NCI-H1105 treated with DMSO at 0.1 percent for 48 hours (cell line): ENCODE measurements at places on chromosomes 3 and 15.

GRCh38 chr3:42052484-42053351, 38.4 kb upstream of the TRAK1 start:
- no peak for DNase-seq

DNA sequence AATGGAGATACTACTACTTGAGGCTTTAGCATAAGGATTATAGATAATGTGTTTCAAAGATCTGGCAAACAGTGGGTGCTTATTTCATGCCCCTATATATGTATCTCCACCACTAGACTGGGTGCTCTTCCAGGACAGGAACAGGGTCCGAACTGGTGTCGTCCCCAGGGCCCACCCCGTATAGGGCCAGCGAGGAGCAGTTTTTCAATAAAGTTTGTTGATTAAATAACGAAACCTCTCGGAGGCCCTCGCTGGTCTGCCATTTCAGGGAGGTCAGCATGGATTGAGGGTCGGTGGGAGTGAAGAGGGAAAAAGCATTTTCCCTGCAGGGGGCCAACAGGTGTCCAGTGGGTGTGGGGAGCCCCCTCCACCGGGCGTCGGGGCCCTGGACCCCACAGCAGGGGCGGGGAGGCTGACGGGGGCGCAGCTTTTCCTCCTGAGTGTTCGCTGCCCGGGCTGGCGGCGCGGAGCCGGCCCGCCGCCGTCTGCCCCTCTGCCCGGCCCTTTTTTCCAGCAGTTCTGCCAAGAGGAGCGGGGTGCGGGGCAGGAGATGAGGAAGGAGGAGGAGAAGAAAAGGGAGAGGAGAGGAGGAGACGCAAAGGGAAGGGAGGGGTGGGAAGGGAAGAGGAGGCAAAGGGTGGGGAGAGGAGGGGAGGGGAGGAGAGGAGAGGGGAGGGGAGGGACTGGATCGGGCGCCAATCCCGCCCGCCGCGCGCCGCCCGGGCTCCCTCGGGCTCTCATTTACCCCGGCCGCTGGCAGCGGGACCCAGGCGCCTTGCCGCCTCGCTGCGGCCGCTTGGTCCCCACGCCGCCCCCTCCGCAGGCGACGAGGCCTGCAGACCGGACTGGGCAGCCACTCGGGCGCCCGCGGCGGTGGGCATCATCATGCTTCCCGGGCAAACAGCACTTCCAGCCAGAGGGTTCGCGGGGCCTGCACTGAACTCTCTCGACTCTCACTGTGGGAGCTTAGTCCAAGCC, 66.3 kb downstream of the ISG20 start:
- no peak for DNase-seq

DNA sequence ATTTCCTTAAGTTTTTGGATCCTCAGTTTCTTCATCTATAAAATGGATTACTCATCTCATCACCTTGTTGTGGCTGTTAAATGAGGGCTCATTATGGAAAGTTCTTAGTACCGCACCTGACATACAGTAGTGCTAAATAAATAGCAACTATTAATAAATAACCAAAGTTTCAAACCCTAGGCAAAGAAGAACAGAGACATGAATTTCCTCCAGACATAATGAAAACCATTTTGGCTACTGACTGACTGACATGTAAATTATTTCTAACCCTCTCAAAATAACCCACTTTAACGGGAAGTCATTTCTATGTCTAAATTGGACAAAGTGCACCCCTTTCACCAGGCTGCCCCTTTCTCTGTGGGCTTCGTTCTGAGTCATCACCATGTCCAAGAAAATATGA, 17.4 kb upstream of the KLHL6 start:
- no peak for DNase-seq

GRCh38 chr15:29056839-29057450, 171.2 kb downstream of the APBA2 start:
- no peak for DNase-seq

- no peak for DNase-seq
Observed at GRCh38 chr3:31946484-31947081, 34.5 kb downstream of the OSBPL10 start.

GRCh38 chr3:42667523-42668412, 14.3 kb downstream of the ZBTB47 start:
- DNase-seq, result peak; percentile 6

DNA sequence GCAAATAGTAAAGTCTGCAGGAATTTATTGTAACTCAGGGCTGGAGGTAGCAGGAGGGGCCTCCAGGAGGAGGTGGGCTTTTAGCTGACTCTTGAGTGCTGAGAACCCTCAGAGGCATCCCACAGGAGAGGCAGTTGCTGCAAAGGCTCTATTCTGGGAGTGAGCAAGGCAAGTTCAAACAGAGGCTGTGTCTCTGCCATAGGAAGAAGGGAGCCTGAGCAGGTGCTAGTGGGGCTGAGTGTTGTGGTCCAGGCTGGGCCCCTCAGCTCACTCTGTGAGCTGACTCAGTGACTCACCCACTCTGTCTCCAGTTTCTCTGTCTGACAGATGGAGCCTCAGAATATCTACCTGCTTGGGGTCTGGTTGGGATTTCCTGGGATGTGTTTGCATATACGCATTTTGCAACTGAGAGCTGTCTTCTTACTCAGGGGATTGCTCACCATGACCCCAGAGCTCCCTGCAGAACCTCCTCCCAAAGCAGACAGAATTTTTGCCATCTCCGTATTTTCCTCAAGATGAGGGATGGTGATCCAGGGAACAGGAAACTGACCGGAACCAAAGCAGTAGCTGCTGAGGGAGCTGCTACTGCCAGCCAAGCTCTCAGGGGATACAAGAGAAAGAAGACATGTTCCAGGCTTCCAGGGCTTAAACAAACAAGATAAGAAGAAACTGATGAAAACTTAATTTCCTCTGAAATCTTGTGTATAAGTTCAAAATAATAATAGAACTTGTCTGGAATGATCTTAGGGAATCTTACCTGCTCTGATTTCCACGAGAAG, 13.6 kb upstream of the NOX5 start:
- no peak for DNase-seq

DNA sequence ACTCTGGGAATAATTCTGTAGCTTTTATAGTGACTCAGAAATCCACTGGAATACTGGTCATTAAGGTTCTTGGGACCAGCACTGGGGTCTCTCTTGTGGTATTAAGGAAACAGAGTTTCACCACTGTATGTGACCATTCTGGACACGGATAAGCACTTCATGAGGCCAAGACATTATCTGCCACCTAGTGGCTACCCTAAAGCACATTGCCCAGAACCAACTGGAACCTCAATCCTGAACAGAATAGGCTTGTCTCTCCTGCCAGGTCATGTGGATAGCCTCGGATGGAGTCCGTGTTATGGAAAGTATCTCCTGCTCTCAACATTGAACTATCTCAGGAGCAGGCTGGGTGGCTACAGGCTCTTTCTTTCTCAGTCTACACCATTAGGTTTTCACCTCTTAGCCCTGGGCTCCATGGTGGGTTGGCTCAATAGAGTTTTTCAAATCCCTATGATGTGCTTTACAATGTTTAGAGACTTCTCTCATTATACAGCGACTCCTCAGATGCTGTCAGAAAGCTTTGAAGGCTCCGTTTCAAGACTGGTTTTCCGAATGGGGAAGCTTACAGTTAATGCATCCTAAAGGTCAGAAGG, 167.6 kb upstream of the ST8SIA2 start:
- no peak for DNase-seq

GRCh38 chr15:89409184-89410038, 74.8 kb upstream of the POLG start:
- DNase-seq, result no peak

- DNase-seq, result no peak
Observed at GRCh38 chr3:66336333-66336766, 115.5 kb downstream of the SLC25A26 start.

DNA sequence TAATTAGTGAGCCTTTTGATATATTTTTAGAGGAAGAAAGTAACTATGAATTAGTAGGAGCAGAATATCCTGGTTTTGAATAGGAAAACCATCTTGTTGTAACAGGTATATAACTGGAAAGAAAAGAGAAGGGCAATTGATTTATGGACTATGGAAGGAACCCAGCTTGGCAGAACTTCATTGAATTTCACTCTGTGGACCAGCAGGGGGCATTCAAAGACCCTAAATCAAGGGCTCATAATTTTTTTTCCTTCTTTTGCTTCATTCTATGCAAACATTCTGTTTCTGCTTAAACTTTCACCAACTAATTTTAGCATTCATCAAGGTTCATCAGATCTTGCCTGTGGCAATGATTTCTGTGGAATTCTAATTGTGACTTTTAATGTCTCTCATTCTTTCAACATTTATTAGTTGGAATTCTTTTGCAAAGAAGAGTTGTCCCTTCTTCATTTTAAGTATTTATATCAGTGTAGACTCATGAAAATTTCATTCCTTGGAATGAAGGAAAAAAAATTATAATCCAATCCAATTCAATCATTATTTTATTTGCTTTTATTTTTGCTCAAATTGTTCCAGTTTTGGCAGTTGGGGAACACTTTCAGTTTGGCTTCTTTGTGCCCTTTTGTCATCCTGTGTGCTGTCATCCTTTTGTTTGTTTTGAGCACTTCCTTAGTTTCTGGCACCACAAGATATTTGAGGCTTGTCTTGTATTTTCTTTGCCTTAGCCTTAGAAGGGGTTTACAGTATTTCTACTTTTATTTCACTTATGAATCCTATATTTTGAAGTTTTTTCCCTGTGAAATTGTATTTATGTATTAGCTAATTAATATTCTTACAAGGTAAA, 30.4 kb downstream of the NXPE3 start:
- peak; percentile 54 for DNase-seq

GRCh38 chr3:138374573-138375134, 26.3 kb downstream of the MRAS start:
- DNase-seq, result no peak

GRCh38 chr3:59606638-59607266, 556.9 kb upstream of the CFAP20DC start:
- no peak for DNase-seq

DNA sequence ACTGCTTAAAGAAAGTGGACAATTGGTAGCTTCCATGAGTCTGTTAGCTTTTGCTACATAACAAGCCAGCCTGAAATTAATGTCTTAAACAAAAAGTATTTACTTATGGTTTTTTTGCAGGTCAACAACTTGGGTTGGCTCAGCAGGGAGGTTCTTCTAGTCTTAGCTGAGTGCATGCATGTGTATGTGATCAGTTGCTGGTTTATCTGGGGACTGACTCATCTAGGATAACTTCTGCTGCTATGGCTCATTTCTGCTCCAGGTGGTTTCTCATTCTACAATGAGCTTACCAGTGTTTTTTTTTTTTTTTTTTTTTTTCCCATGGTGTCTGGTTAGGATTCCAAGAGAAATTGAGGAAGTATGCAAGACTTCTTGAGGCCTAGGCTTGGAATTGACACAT, 244.7 kb downstream of the NSUN3 start:
- DNase-seq, result no peak

GRCh38 chr3:188700501-188700900, 471.3 kb upstream of the TPRG1 start:
- DNase-seq, result no peak

DNA sequence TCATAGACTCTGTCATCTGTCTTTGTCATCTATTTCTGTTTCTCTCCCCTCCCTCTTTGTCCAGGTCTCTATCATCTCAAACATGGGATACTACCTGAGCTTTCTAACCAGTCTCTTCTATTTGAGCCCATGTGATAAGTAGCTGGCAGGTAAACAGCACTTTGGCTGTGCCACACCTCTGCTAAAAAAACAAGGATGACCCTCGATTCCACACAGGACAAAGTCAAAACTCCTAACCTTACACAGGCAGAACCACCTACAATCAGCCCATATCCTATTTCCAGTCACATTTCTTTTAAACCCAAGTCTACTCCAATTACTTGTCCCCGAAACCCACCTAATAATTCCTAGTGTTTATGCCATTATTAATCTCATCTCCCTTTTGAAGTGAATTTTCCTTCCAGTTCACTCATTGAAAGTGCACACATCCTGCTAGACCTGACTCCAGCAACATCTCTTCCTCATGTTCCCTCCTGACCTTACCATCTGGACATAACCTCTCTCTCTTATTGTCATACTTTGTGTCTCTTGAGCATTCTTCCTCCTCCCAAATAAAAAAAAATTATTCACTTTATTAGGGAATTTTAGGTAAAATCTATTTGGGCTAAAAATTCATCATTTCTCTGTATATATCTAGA, 256.1 kb upstream of the ONECUT1 start:
- no peak for DNase-seq

DNA sequence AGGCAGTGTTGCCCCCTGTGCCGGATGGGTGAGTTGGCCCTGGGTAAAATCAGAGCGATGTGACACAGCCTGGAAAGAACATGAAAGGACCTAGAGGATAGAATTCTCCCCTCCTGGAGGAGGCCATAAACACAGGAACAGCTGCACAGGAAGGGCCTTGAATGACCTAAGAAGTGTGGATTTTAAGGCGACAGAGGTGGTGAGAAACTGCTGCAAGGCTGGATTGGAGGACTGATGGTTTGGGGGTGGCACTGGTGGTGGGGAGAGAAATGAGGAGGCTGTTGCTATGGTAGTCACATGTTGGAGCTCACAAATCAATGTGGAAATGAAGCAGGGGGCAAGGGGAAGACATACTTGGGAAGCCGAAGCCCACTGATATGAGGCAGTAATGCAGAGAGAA, 13.8 kb downstream of the XIRP1 start:
- no peak for DNase-seq

- no peak for DNase-seq
Observed at GRCh38 chr15:39331584-39331983, 249.3 kb upstream of the THBS1 start.

DNA sequence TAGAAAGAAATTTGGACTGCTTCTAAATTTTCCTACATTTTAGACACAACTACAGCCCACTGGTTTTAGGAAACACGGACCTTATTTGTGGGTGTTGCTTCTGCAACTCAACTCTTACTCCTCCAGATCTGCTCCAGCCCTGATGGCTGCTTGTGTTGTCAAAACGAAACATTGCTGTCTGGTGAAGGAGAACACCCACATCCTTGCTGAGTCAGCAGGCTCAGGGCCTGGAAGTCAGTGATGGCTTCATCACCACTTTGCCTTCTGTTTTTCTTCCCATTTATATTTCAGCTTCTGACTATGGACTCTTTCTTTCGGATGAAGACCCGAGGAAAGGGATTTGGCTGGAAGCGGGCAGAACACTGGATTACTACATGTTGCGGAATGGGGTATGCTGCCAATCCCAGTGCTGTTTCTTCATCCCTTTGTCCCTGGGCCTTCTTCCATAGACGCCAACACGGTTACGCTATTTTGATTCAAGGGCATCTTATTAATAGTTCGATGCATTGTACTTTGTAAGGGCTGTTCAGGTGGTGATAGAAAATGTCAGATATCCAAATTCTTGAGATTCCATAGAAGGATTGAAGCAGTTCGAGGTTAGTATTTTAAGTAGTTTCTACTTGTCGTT, 392.6 kb upstream of the TPM1 start:
- DNase-seq, result no peak

- no peak for DNase-seq
Observed at GRCh38 chr3:177606891-177607290, 409.6 kb upstream of the TBL1XR1 start.

DNA sequence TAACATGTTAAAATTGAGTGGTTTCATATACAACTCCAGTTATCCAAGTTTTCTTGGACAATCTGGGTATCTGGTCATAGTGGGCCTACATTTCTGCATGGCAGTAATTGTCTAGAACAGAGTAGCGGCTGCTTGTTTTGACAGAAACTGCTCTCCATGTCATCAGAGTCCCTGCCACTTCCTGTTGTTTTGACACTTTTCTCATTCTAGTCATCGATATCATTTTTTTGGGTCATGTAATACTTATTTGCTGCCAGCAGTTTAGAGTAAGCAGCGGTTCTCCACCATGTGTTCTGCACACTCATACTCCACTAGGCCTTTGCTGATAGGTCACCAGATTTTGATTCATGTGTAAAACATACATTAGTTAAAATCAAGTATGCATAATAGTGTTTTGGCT, 81.5 kb downstream of the SLC25A26 start:
- no peak for DNase-seq
